ENCODE measurements at places on chromosomes 3 and 15.
A peak's percentile ranks its signal among the peaks of the same experiment; 100 is the strongest.

- no peaks in the 10 kb centered on the region for H3K4me1 ChIP-seq
- H3K27ac ChIP-seq, result no peak overlapping the region
- H3K4me3 ChIP-seq, result no peak overlapping the region
- no peak for DNase-seq
- no peaks in the 10 kb centered on the region for H3K36me3 ChIP-seq
- H3K27me3 ChIP-seq, result no peaks in the 10 kb centered on the region
Observed at GRCh38 chr3:159668461-159668860, 320.2 kb upstream of the IL12A start.

DNA sequence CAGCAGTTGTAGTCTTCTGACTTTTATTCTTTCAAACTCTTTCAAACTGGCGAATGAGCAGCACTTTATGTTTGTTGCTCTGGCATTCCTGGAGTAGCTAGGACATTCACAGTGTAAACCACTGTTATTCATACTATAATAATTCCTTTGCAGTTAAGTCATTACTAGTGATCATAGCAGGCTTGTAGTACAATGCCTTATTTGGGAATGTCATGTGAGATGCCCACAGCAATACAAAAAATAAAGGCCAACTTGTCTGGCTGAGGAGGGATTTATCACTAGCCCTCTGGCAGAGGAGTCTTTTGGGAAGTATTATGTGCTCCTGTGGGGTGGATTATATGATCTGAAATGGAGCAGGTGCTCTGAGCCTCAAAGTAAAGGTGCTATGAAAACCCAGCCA, 197.2 kb downstream of the VGLL3 start:
- no peak for DNase-seq
- H3K27ac ChIP-seq, result peak overlapping the region; percentile 65
- H3K27me3 ChIP-seq, result no peaks in the 10 kb centered on the region
- H3K4me3 ChIP-seq, result no peak overlapping the region
- H3K36me3 ChIP-seq, result no peaks in the 10 kb centered on the region

DNA sequence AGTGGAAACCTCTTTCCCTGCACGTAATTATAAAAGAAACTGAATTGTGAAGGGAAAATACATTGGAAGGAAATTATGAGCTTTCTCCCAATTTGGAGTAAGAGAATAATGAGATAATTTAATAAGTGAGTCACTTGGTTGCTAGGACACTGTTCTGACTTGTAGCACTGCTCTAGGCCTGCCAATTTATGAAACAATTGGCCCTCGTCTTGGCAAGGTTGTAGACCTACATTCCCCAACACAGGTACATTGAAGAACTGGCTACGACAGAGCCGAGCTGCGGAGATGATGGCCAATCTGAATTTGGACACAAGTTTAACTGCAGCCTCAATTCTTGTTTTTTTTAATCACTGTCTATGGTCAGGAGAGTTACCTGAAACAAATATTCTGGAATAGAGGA, 674.1 kb downstream of the MECOM start:
- H3K27me3 ChIP-seq, result no peaks in the 10 kb centered on the region
- H3K4me3 ChIP-seq, result no peak overlapping the region
- H3K27ac ChIP-seq, result peak overlapping the region; percentile 34
- H3K36me3 ChIP-seq, result no peaks in the 10 kb centered on the region

DNA sequence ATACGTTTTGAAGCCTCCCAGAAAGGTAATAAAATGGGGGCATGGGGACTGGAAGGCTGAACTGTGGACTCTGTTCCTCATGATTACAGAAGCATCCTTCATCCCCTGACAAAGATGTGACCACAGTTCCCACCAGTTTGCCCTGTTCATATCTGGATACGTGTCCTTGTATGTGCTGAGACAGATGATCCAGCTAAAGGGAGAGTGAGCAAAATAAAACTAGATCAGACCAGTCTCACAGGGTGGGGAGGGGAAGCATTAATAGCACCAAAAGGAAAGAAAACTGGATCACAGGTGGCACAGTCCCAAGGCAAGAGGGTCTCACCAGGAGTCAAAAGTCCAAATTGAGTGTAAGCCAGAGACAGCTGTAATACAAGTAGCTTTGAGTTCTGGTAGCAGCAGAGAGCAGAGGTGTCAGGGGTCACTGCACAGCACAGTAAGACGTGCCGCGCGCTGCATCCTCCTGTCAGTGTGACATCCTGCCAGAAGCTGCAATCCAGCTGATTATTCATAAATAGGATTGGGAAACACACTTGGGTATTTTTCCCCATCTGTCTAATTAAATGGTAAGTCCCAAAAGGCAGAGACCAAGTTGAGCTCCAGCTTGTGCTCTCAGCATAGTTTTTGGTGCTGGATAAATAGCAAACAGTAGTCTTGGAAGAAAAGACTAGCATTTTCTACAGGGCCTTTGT, 560.0 kb upstream of the CFAP20DC start:
- no peaks in the 10 kb centered on the region for H3K27me3 ChIP-seq
- no peak overlapping the region for H3K4me3 ChIP-seq
- DNase-seq, result no peak

GRCh38 chr3:9970020-9970652, 16.5 kb downstream of the EMC3 start:
- peak overlapping the region; percentile 82 for H3K27ac ChIP-seq
- no peaks in the 10 kb centered on the region for H3K4me1 ChIP-seq
- H3K4me3 ChIP-seq, result no peak overlapping the region

GRCh38 chr3:194046995-194047645, 88.8 kb upstream of the HES1 start:
- peak; percentile 62 for DNase-seq
- no peak overlapping the region for H3K4me3 ChIP-seq
- H3K27ac ChIP-seq, result peak overlapping the region; percentile 44
- H3K4me1 ChIP-seq, result no peaks in the 10 kb centered on the region
- no peaks in the 10 kb centered on the region for H3K27me3 ChIP-seq

- no peak overlapping the region for H3K4me3 ChIP-seq
- no peaks in the 10 kb centered on the region for H3K27me3 ChIP-seq
- no peaks in the 10 kb centered on the region for H3K36me3 ChIP-seq
- H3K27ac ChIP-seq, result peak overlapping the region; percentile 85
Observed at GRCh38 chr3:126972866-126973265, 10.0 kb upstream of the PLXNA1 start.

DNA sequence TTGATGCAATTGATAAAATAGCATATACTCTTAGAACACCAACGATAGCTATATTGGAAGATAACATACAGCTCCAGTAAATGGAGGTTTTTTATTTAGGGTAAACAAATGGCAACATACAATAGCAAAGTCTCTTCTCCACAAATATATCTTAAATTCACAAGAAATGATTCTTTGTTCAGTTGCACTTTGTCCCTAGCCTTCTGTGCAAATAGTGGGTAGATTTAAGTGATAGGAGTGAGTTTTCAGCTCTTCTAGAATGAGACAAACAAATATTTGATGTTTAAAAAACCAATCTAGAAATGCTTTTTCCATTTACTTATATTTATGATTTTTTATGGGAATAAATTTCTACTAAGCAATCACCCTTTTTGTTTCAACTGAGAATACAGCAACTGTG, 253.8 kb downstream of the NEK10 start:
- no peaks in the 10 kb centered on the region for H3K36me3 ChIP-seq
- no peak overlapping the region for H3K27ac ChIP-seq
- no peak overlapping the region for H3K4me3 ChIP-seq
- H3K27me3 ChIP-seq, result no peaks in the 10 kb centered on the region

DNA sequence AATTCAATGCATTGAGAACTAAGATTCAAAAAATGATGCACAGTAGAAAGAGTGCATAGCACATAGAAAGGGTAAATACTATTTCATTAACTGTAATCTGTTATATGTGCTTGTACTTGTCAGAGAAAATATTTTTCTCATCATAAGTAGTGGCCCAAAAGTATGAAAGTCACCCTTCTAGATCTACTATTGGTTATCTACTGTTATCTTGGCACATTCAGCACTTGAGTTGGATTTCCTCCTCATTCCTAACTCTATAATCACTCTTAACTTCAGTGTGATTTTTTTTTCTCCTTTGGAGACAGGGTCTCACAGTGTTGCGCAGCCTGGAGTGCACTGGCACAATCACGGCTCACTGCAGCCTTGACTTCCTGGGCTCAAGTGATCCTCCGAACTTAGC, 194.4 kb downstream of the PCCB start:
- H3K4me3 ChIP-seq, result no peak overlapping the region
- no peak overlapping the region for H3K27ac ChIP-seq
- no peaks in the 10 kb centered on the region for H3K4me1 ChIP-seq
- H3K36me3 ChIP-seq, result no peaks in the 10 kb centered on the region
- no peak for DNase-seq

GRCh38 chr3:192449036-192449435, 278.3 kb downstream of the FGF12 start:
- no peaks in the 10 kb centered on the region for H3K36me3 ChIP-seq
- DNase-seq, result no peak
- no peak overlapping the region for H3K27ac ChIP-seq

DNA sequence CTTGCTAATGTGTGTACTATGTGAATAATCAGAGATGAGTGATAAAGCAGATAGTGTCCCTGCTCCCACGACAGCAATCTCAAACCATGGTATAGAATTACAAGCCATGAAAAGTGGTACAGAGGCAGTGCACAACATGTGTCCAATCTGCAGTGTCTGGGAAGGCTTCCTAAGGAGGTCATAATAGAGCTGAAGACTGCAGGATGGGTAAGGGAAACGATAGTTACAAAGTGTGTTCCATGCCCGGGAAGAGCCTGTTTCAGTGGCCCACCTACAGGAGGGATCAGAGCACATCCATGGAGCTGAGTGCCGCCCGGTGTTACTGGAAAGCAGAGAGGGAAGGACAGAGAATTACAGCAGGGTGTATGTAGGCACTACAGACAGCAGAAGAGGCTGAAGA, 48.9 kb downstream of the PAK2 start:
- no peak overlapping the region for H3K27ac ChIP-seq
- H3K27me3 ChIP-seq, result no peaks in the 10 kb centered on the region
- no peaks in the 10 kb centered on the region for H3K36me3 ChIP-seq
- DNase-seq, result no peak

DNA sequence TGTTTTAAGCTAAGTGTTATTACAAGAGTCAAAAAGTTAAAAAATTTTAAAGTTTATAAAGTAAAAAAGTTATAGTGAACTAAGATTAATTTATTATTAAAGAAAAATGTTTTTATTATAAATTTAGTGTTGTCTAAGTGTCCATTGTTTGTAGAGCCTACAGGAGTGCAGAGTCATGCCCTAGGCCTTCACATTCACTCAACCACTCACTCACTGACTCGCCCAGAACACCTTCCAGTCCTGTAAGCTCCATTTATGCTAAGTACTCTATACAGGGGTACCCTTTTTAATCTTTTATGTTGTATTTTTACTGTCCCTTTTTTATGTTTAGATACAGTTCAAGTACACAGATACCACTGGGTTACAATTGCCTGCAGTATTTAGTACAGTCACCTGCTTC, 37.2 kb downstream of the EEFSEC start:
- no peak for DNase-seq
- H3K27ac ChIP-seq, result no peak overlapping the region
- H3K27me3 ChIP-seq, result no peaks in the 10 kb centered on the region
- no peak overlapping the region for H3K4me3 ChIP-seq

DNA sequence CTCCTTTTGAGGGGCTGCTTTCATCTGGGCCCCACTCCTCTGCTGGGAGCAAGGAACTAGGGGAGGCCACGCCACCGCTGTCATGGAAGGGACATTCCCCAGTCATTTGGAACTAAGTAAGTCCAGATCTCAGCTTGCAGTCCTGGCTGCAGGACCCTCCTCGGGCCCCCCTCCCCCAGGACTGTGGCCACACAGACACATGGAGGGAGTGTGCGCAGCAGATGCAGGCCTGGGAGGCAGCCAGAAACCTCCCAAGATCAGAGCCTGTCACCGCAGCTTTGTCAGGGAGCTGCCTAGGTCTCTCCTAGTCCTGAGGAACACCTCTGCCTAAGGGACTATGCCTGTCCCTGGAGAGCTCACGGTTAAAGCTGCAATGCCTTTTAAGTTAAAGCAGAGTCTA, 7.3 kb upstream of the SEMA3F start:
- no peak for DNase-seq
- H3K4me1 ChIP-seq, result peaks cover 32% of the 10 kb centered on the region
- no peaks in the 10 kb centered on the region for H3K36me3 ChIP-seq
- no peak overlapping the region for H3K27ac ChIP-seq

GRCh38 chr3:187646906-187647660, 23.1 kb downstream of the SST start:
- no peaks in the 10 kb centered on the region for H3K36me3 ChIP-seq
- no peak overlapping the region for H3K27ac ChIP-seq
- no peak overlapping the region for H3K4me3 ChIP-seq
- no peaks in the 10 kb centered on the region for H3K4me1 ChIP-seq
- DNase-seq, result no peak

DNA sequence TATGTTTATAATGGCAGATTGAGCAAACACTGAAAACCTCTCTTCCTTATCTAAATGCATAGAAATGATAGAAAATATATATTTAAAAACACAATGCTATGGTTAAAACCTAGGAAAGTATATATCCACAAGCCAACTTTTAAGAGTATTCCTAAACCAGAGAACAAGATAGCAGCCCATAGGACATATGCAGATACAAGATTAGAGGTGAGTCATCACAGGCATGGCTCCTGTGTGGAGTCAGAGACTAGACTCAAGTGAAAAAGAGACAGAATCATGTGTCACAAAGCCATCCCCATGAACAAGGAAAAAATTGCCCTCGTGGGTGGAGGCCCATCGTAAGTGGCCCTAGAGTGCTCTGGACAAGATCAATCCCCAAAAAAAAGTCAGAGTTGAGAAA, 199.4 kb upstream of the PPP2R3A start:
- H3K4me3 ChIP-seq, result no peak overlapping the region
- H3K36me3 ChIP-seq, result no peaks in the 10 kb centered on the region
- H3K27me3 ChIP-seq, result no peaks in the 10 kb centered on the region

DNA sequence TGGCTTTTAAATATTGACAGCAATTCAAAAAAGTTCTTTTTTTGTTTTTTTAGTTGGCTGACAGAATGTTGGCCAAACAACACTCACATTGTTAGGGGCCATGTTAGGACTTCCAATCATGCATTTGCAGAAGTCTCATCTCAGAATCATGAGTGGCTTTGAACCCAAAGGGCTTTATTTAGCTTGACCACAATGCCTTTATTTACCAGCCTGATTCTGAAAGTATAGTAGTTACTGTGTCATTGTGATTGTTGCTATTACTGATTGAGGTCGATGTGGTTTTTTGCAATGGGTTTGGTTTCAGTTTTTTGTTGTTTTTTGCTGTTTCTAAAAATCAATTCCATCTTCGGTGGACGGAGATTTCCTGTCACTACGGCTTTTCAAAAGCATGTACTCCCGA, 7.2 kb downstream of the GLDN start:
- no peaks in the 10 kb centered on the region for H3K4me1 ChIP-seq
- H3K27ac ChIP-seq, result no peak overlapping the region
- H3K27me3 ChIP-seq, result no peaks in the 10 kb centered on the region

- H3K36me3 ChIP-seq, result no peaks in the 10 kb centered on the region
- no peaks in the 10 kb centered on the region for H3K27me3 ChIP-seq
- H3K4me3 ChIP-seq, result no peak overlapping the region
Observed at GRCh38 chr15:48577469-48577868, 68.0 kb downstream of the FBN1 start.

- no peaks in the 10 kb centered on the region for H3K4me1 ChIP-seq
- H3K27ac ChIP-seq, result no peak overlapping the region
Observed at GRCh38 chr15:47616876-47617275, 100.4 kb upstream of the SEMA6D start.

- no peaks in the 10 kb centered on the region for H3K27me3 ChIP-seq
- DNase-seq, result no peak
- no peaks in the 10 kb centered on the region for H3K36me3 ChIP-seq
Observed at GRCh38 chr3:119318876-119319275, 24.7 kb downstream of the ARHGAP31 start.
